ENCODE measurements at places on chromosomes 3 and 15.
A peak's percentile ranks its signal among the peaks of the same experiment; 100 is the strongest.

DNA sequence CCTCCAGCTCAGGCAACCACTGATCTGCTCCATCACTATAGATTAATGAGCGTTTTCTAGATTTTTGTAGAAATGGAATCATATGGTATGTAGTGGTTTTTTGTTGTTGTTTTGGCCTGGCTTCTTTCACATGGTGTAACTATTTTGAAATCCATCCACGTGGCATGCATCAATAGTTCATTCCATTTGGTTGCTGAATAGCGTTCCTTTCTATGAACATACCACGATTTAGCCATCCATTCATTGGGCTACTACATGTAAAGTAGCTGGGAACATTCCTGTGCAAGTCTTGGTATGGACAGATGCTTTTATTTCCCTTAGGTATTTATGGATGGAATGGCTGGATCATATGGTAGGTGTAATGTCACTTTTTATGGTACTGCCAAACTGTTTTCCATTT, 10.7 kb upstream of the CHSY1 start:
- DNase-seq = no peak

- DNase-seq = no peak
Observed at GRCh38 chr3:144105542-144105941, 133.9 kb downstream of the DIPK2A start.

- no peak for DNase-seq
Observed at GRCh38 chr3:107242579-107242978, 134.7 kb upstream of the CCDC54 start.

GRCh38 chr3:20837676-20838302, 651.8 kb upstream of the SGO1 start:
- no peak for DNase-seq

DNA sequence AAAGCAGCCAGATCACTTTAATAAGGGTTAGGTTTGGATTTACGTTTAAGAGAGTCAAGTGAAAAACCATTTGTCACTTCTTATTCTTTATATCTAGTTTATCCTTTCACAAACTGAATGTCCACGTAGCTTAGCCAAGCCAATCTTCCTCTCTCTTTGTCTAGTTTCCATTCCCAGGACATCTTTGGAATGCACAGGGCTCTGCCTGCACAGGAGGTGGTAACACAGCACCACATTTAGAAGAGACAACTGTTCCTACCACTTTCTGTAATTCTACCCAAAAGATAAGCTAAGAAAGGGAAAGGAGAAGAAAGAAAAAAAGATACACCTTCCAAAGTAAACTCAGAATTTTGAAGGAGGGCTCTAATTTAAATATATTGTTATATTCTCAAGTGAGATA, 67.9 kb downstream of the IGSF11 start:
- no peak for DNase-seq

DNA sequence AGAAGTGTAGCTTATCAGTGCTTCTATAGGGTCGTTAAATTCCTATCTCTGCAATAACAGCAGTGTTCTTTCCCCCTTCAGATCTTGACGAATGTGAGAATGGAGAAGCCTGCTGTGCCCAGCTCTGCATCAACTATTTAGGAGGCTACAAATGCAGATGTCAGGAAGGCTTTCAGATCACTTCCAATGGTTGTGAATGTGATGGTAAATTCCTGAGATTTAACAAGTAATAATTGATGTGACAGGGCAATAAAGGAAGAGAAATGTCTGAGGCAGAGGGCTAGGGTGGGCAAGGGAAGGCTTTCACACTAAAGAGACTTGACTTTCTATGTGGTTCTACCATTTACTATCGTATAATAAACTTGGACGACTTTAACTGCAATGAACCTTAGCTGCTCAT, 711.7 kb upstream of the GOLIM4 start:
- DNase-seq = no peak

- DNase-seq = no peak
Observed at GRCh38 chr3:197149-197827, 725 bp downstream of the CHL1 start.

- no peak for DNase-seq
Observed at GRCh38 chr3:77795013-77795412, 755.1 kb downstream of the ROBO2 start.

- peak; percentile 96 for DNase-seq
Observed at GRCh38 chr15:70528270-70528706, 235.1 kb downstream of the UACA start.

- no peak for DNase-seq
Observed at GRCh38 chr3:36837089-36837488, 72.7 kb upstream of the DCLK3 start.

GRCh38 chr3:120114981-120115380, 20.7 kb upstream of the GSK3B start:
- no peak for DNase-seq

- no peak for DNase-seq
Observed at GRCh38 chr15:77018796-77019505, 24.0 kb downstream of the PSTPIP1 start.

GRCh38 chr3:171373711-171374110, 86.5 kb downstream of the TNIK start:
- DNase-seq = no peak

- DNase-seq = no peak
Observed at GRCh38 chr15:25134546-25134945, 179.8 kb downstream of the SNRPN start.

DNA sequence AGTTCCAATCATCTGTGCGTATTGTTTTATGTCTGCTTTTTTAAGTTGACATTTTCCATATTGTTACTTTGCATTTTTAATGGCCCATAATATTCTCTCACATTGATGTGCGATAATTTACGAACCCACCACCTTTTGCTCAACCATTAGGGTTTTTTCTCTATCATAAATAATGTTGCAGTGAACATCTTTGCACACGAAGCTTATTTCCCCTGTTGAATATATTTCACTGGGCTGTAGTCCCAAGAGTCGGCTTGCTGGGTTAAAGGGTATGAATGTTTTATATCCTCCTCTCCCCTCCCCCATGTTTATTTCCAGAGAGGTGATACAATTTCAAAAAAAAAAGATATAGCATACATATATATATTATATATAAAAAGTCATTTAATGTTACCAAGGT, 272.7 kb upstream of the RGMA start:
- DNase-seq = no peak

DNA sequence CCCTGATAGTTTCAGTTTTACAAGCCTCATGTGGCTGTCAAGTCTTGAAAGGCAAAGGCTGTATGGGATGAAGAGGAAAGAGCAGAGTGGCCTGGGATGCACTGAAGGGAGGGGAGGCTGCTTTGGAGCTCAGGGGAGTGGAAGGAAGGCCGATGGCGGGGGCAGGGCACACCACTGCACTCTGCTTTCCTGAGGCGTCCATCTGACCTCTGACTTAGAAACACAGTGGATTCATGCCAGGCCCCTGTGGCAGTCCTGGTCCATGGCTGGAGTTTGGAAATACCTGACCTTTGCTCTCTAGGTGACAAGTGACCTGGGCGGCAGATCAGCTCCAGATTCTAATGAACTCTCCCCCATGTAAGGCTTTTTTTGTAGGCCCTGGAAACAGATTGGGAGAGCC, 19.0 kb downstream of the FAH start:
- no peak for DNase-seq

- no peak for DNase-seq
Observed at GRCh38 chr15:69530991-69531664, 78.5 kb downstream of the RPLP1 start.

DNA sequence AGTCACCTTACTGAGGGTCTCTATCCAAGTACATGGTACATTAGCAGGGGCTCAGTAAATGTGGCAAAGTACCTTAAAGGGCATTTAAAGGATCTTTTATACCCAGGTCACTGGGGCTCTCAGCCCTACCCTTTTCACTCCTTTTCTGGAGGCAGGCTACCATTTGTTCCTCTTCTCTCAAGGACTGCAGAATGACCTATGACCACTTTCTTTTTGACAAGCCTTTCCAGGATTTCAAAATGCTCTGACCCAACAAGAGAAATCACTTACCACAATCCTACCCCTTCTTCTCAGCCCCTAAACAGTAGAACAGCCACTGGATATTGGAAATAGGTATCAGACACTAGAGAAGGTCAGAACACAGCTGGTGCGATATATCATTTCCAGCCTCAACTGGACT, 221.8 kb upstream of the TPRG1 start:
- DNase-seq = no peak

DNA sequence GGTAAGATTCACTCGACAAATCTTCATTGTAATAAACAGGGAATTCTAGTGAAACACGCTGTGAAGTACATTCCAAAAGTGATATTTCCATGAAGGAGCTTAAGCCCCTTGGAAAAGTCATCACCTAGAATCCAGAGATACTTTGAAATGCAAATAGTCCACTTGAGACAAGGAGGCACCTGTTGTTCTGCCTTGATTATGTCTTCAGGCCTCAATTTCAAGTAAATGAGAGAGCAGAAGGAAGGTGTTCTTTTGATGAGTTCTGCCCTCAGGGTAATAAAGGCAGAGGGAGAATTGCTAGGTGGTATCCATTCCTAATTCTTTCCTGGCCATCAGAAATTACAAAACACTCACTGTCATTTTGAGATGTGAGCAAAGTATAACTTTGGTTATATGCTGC, 162.1 kb downstream of the CADM2 start:
- no peak for DNase-seq

- no peak for DNase-seq
Observed at GRCh38 chr3:67521053-67521646, 133.3 kb downstream of the SUCLG2 start.

DNA sequence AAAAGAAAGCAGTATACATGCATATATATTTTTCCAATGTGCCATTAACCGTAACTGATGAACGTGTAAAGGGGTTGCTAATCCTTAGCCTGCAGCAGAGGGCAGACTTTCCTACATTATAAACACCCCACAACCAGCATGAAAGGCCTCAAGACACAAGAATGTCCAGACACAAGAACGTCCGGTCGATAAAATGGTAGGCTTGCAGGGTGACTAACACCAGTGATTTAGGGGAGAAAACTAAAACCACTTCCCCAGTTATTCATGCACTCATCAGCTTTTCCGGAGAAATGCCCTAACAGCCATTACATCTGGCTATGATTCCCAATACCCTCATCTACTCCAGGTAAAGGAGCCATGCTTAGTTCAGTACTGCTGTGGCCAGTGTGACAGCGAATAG, 57.4 kb downstream of the LRTM1 start:
- peak; percentile 58 for DNase-seq

GRCh38 chr3:72919520-72919919, 31.7 kb downstream of the GXYLT2 start:
- no peak for DNase-seq

Data from OCI-M1 (cell line).